CD4-positive, alpha-beta T cell treated with Interferon gamma for 1 hour (primary cell): ENCODE measurements at places on chromosomes 4 and X.

DNA sequence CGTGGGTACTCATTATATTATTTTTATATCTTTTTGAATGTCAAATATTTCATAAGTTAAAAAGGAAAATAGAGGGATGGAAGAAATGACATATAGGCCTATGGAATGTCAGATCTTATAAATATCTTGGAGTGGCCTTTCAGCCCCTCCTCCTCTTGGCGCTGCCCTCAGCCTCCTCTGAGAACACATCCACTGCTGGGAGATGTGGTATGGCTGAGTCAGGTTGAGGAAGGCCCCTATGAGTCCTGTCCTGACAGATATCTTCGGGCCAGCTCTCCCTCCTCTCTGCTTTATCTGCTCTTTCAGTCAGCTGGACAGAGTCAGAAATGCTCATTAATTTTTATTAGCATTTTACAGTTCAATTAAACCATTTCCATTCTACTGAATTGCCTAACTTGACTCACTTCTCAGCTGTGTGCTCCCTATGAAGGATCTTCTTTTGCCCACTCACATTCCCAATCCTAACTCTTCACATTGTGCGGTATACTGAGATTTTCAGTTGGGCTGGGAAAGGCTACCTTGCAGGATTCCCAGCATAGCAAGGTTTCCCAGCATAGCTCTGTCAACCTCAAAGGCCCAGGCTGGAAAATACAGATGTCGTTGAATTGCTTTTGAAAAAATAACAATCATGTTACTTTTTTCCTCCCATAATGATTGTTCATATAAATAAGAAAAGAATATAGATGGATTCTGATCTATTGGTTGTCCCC lies 128.0 kb downstream of the ARHGEF9 start:
- DNase-seq: no peak

DNA sequence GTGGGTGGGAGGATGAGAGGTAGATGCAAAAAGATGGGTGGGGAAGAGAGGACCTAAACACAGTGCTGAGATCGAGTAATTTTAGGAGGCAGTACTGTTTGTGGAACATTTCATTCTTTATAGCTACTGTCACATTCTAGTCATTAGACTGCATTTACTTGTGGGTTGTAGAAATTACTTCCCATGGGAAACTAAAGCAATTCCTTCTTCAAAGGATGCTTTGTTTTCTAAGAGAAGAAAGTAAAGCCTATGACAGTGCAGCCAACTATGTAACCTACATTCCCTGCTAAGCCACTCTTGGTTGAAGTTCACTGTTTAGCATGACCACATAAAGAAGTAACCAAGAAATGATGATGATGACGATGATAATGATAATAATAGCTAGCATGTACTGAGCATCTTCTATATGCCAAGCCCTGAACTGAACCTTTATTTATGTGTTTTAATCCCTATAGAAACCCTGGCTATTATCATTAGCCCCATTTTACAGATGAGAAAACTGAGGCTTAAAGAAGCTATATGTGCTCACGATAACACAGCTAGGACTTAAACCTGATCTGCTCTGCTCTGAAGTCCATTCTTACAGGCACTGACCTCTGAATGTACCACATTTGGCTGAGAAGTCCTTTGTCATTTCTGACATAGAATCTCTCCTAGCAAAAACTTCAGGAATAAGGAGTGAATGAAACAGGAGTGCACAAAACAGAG lies 114.5 kb upstream of the KIT start:
- no peak for DNase-seq

DNA sequence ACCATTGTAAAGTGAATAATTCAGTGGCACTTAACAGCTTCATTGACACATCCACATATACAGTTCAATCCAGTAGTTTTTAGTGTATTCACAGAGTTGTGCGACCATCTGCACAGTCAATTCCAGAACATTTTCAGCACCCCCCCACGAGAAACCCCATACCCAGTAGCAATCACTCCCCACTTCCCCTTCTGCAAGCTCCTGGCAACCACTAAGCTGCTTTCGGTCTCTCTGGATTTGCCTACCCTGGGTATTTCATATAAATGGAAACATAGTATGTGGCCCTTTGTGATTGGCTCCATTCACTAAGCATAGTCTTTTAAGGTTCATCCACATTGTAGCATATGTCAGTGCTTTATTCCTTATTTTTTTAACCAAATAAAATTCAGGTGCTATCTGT lies 10.0 kb downstream of the MSL3 start:
- DNase-seq: no peak

DNA sequence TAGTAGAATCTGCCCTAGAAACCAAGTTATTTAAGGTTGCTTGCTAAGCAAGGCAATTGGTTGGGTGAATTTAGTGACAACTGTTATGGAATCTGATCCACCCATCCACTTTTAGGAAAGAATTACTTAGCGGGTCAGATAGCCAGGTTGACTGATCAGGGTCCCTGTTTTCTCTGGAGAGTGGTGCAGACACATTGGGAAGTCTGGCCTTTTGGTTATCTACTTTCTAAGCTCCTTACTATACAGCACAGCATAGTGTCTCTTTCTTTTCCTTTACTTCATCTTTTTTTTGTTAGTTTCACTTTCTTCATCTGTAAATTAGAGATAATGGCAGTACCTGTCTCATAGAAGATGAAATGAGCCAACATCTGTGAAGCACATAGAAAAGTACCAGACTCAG lies 7.4 kb downstream of the HERC3 start:
- DNase-seq: no peak

DNA sequence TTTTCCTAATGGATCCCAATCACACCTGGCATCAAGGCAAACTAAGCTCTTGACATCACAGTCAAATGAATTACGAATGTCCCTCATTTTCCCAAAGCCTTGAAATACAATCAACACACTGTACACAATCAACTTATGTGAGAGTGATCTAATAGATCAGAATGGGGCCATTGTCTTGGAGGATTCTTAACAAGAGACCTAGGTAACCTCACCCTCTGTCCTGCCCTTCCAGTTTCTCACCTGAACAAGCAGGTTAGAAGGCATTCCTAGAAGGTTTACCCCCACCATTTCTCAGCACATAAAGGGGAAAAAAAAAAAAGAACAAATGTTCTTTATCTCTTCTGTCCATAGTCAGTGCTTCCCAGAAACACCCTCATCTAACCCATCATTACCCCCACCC lies 6.3 kb downstream of the SLC39A8 start:
- DNase-seq: no peak

DNA sequence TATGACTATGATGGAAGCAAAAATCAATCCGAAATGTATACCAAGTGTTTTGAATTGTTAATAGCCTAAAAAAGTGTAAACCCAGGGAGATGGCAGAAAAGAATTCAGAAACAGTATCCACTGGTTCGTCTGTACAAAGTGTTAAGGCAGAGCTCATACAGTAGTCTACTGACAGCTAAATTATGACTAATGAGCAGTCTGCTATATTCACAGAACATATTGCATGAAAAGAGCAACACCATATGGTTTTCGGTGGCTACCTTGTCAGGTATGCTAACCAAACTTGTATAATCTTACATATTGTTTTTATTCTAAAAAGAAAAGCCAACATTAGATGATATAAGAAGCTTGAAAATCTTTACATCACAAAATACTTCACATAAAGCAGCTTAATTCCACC lies 18.5 kb downstream of the EPHA5 start:
- DNase-seq: no peak

DNA sequence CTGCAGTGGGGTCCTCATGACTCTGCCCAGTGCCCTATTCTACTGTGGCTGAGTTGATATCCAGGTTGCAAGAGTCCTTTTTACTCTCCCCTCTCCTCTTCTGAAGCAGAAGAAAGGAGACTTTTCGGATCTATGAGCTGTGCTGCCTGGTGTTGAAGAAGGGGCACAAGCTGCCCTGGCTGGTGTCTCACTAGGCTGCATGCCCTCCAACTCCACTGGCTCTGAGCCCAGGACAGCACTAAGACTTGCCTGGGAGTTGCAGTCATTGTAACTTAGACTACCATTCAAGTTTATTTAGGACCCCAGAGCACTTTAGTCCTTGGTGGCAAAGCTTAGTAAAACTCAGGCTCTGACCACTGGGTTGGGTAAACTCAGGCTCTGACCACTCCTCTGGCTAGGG lies 89.4 kb downstream of the GABRB1 start:
- DNase-seq: no peak

- DNase-seq: no peak
These were observed 2.4 kb downstream of the ZNF275 start for GRCh38 chrX:153336121-153336894.

GRCh38 chrX:134023851-134024281 lies 38.5 kb upstream of the GPC3 start:
- no peak for DNase-seq

DNA sequence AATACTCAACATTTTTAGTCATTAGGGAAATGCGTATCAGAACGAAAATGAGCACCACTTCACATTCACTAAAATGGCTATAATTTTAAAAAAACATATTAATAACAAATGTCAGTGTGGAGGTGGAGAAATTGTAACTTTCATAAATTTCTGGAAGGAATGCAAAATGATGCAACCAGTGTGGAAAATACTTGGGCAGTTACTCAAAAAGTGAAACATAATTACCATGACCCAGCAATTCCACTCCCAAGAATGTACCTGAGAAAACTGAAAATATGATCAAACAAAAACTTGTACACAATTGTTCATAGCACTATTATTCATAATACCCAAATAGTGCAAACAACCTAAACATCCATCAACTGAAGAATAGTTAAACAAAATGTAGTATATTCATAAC lies 76.1 kb upstream of the FAM241A start:
- DNase-seq: no peak

GRCh38 chr4:151219091-151219490 lies 57.9 kb upstream of the PRSS48 start:
- DNase-seq: no peak

DNA sequence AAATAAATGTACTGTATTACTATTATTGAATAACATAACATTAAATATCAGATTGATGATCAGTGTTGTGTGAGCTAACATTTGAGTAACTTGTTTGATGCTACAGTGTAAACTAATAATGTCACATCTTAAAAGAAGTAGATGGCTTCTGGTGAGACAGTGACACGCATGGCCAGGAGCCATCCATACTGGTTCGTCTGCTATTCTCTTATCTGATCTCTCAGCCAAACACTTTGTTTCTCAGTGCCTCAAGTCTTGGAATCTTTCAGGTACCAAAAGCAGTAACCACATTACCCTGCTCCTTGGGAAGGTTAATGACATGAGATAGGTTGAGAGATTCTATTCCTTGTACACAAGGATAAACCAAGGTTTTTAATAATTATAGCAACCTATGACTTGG lies 198.1 kb upstream of the IGFBP7 start:
- no peak for DNase-seq

DNA sequence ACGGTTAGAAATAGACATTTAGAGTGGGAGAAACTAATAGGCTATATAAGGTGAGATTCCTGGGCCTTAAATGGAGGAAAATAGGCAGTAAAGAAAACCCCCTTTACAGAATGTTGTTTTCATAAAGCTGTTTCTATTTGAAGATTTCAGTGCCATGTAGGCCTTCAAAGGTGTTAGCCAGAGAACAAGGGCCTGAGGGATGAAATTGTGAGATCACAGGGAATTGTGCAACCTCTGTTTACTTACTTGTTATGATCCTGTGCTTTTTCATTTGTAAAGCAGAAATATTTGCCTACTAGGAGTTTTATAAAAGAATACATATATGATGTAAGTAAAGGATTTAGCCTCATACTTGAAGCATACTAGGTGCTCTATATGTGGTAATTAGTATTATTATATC lies 272.9 kb upstream of the ARX start:
- DNase-seq: no peak
